RKO (cell line): ENCODE measurements at places on chromosomes 12 and 14.
A peak's percentile ranks its signal among the peaks of the same experiment; 100 is the strongest.

DNA sequence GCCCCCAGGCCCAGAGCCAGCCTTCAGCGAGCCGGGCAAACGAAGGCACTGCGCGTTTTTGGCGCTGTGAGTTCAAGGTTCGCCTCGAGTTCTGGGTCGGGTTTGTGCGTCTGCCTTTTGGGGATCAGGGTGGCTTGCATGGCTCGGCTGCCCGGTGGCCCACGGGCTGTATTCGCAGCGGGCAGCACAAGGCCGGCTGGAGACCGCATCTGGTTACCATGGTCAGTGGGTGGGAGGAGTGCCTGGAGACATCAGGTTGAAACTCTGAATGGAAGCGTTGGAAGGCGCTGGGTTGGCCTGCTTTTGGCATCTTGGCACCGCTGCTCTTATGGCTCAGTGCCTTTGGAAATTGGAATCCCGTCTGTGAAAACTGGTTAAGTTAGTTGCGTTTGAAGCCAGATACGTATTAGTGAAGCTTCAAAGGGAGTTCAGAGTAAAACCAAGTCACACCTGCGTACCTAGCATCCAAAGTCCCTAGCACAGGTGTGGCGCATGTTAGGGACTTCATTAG is 50.9 kb downstream of the SNAPC1 start:
- no peak for DNase-seq

- no peak for DNase-seq
Measured at GRCh38 chr12:81570234-81570633, 188.9 kb downstream of the PPFIA2 start.

GRCh38 chr14:67562025-67562775 is 29.1 kb downstream of the PLEKHH1 start:
- DNase-seq: no peak

- DNase-seq: no peak
Measured at GRCh38 chr12:127307528-127307927, 959.4 kb upstream of the TMEM132C start.

GRCh38 chr12:77999074-77999715 is 168.5 kb downstream of the NAV3 start:
- DNase-seq: no peak

- DNase-seq: no peak
Measured at GRCh38 chr14:99361596-99362215, 89.7 kb upstream of the BCL11B start.

DNA sequence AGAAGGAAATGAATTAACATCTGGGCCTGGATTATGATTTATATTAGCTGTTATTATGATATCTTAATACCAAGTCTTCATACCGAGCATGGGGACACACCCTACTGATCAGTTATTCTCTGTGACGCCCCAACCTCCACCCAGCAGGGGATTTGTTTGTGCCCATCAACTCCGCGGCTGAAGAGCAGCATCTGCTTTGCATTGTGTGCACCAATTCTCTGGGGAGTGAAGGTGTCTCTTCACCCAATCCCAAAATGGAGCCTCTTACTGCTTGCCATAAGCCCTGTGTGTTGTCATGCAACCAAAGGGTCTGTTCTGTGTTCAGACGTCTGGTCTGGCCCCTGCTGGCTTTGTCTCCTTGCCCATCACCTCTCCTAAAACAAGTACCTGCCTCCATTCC is 25.4 kb downstream of the DHRS2 start:
- no peak for DNase-seq

DNA sequence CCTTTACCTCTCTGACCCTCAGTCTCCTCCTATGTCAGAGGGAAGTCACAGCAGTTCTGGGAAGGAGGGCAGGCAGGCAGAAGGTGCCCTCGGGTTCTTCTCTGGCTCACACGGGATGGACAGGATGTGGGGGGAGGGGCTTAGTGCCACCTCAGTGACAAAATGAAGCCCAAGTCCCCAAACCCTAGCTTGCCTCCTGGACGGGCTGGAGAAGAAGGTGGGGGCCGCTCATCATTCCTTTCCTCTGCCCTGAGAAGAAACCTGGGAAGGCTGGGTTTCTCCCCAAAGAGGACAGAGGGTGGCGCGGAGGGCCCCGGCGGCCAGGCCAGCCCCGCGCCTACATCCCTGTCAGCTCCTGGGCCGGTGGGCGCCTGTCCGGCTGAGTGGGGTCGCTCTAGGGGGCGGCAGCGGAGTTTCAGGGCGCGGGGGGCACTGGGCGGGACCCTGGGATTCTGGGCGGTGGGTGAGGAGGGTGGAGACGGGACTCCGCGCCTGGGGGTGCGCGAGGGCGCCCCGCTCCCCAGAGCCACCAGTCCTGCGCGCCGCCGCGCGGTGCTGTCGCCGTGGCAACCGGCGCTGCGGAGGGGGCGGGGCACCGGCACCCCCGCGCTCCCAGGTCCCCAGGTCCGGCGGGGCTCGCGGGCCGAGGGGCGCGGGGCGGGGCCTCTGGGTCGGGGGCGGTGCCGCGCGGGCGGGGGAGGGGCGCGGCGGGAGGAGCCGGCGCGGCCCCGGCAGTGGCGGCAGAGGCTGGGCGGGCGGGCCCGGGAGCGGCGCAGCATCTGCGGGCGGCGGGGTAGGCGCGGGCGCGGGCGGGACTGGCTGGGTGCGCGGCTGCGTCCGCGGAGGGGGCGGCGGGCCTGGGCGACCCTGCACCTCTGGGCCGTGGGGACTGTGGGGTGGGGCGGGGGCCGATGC is at the start of gene TMEM121:
Gene TMEM121, plus strand, starts transcription at position 723 of the 915 bp plus-strand sequence. CDS start 2,252 bp downstream, outside the sequence.
- no peak for DNase-seq

DNA sequence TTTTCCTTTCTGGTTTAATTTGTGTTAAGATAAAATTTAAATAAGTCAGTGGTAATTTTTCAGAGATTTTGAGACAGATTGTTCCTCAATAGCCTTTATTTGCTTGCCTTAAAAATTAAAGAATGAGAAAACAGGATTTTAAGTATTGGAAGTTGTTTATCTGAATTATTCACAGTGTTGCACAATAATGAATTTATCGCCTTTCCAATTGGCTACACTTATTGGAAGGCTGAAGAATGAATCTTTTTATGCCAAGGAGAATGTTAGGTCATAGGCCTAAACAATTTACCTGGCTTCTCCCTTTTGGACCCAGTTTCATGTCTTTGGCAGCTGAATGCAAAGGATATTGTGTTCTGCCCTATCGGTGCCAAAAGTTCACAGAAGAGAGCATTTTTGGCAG is 250.2 kb downstream of the NPAS3 start:
- no peak for DNase-seq

- DNase-seq: no peak
Measured at GRCh38 chr14:76289276-76289675, 86.7 kb upstream of the ESRRB start.

DNA sequence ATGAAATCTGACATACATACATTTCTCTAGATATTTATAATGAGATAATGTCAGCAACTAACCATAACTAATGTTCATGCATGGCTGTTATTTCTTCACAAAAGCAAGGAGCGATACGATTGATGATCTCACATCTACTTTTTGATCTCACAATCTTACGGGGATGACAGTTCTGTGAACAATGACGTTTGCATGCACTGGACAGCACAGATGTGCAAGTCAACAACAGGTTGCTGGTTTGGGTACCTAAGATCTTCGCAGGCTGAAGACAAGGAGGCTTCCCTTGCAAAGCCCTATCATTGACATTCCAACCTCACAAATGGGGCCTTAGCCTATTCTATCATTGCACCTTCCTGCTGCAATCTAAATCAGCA is 53.6 kb downstream of the C12orf42 start:
- DNase-seq: no peak

DNA sequence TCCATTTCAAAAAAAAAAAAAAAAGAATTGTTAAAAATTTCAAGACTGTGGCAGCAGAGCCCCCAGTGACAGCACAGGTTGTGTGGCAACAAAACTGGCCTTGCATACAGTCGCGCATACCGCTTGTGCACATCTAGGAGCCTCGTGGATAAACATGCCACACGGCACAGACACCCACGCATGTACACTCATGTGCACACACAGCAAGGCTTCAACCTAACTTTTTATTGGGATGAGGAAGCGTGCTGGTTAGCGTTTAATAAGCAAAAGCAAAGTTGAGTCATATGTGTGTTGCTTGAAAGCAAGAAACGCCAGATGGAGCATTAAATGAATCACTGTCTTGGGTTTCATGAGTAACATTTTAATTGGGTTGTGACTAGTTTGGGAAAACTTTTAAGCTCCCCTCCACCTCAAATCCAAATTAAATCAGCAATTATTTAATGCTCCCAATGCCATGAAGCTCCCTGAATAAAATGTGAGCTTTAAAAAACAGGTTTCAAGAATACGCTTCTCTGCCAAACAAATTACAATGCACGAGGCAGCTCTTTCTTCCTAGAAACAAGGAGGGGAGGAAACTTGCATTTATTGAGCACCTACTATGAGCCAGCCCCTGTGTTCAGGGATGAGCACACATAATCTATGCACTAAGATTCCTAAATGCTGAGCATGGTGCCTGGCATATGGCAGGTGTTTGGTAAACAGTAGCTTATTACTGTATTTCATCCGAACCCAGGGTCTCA is 35.7 kb upstream of the EML1 start:
- peak; percentile 97 for DNase-seq

DNA sequence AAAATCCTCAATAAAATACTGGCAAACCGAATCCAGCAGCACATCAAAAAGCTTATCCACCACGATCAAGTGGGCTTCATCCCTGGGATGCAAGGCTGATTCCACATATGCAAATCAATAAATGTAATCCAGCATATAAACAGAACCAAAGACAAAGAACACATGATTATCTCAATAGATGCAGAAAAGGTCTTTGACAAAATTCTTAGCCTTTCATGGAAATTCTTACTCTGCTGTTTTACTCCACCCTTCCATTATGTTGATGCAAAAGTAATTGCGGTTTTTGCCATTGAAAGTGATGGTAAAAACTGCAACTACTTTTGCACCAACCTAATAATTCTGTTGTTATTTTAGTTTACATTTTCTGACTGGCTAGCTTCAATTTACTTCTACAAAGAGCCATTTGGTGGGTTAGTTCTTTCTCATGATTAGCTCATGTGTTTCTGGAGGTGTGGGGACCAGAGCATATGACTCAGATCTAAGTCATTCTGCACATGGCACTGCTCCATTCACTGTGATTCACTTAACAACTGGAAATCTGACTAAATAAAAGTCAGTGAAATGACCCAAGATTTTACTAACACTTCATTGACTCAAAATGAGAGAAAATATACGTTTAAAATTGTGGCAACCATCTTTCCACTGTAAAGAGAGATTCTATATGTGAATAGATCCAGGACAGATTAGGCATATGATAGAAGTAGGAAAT is 99.9 kb downstream of the TMTC3 start:
- peak; percentile 98 for DNase-seq

DNA sequence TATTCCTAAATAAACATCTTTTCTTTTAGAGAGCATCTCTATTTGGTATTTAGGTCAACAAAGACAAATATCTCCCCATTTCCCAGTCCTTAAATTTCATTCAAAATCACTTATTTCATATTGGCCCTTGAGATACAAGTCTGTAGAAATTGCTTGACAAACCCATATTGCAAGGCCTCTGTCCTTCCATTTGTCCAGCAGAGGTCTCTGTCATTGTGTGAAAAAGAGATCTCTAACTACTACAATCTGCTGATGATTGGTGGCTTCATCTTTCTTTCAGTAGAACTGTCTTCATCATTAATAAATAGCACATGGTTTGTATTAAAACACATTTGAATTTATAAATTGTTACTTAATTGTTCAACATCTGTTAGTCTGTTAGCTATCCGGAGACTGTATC is 252.6 kb downstream of the ACSS3 start:
- no peak for DNase-seq

DNA sequence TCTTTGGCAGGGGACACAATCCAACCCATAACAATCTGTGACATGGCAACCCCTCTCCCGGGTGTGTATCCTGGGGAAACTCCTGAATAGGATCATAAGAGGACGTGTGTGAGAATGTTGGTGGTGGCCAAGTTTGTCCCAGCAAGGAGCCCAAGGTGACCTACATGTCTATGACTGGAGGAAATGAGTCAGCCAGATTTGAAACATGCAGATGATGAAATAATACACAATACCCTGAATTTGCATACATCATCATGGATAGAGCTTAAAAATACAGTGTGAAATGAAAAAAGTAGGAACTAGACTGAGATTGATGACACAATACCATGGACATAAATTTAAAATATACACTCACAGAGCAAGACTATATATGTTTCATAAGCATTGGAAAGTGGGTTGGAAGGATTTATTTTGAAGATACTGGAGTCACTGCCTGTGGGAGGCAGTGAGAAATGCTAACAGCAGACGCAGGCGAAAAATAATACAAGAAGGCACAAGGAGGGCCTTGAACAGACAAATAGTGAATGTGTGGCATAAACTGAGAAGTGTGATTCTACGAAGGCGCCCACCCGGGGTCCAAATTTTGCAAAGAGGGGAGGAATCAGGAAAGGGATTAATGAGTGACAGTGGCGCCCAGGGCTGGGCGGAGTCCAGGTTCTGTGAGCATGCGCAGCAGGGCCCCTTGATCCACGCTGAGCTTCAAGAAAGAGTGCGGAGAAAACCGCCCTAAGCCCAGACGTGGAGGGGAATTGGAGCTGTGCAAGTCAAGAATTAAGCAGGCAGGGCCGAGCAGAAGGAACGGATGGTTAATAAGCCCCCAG is 7.0 kb upstream of the MAP1LC3B2 start:
- peak; percentile 70 for DNase-seq

- DNase-seq: peak; percentile 29
Measured at GRCh38 chr14:43790681-43791080, 716.4 kb downstream of the FSCB start.

DNA sequence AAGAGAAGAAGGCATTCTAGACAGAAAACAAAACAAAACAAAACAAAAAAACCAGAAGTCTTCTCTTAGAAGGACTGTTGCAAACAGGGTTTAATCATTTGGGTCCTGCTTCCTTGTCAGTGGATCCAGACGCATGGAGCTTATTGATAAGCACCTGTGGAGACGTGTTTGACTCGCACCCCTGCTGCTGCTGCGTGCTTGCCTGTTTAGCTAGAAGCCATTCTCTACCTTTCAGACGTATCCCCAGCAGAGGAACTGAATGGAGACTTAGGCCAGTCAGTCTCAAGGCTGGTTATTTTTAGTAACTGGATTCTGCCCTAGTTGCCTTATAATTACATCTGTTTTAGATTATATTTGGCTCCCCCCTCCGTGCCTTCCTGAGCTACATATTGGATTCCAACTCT is 186.1 kb upstream of the EEA1 start:
- no peak for DNase-seq

DNA sequence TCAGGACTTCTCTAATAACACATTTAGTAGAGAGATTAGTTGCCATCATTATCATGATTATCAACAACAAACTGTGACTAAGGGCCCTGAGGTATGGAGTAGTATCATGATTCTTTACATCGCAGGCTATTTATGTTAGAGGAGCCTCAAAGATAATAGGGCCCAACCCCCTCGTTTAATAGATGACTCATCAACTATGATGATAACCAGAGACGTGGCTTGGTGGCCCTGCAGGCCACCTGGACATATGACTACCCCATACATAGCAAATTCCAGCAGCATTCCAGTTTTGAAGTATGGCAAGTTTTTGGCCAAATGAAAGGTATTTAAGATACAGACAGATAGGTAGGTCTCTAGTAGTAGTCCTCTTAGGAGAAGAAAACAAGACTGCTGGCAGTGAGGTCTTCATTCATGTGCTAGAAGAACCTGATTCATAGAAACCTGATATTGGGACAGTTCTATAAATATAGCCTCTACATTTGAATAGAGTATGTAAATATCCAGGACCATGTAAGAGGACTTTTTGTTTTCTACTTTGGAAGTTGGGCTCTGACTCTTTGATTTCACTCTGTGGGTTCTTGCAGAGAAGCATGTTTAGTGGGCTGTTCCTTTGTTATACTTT is 5.6 kb downstream of the RIC8B start:
- DNase-seq: peak; percentile 40
